ENCODE measurements at places on chromosomes 1 and 21. TPM values are rescaled to one million over a fixed set of nuclear protein-coding genes. Genes with fewer than 3 reads are reported as not detected.

GRCh38 chr1:235999259-235999925 lies 65.5 kb downstream of the NID1 start:
- peak; percentile 93 for DNase-seq

DNA sequence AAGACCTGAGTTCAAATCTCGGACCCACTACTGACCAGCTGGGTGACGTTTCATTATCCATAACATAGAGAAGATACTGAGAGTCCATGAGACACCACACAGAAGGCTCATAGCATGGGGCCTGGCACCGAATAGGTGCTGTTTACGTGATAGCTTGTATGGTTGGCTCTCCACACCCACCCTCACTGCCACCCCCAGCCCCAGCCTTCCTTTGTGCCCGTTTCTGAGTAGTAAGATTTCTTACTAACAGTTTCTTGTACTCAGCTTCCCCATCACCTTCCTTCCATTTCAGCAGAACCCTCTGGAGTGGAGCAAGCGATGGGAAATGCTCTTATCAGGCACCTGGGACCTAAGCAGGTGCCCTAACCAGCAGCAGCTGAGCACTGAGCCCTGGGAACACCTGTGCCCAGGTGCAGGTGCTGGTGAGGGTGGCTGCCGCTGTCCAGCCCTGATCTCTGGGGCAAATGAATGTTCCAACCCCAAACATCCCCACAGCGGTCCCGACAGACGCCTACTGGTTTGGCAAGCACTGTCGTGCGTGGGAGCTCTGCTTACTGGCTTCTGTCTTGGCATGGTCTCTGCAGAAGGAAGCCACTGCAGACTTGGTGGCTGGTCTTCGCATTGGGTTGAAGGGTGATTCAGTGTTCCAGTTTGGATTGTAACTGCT lies 225.4 kb downstream of the CAMTA1 start:
- no peak for DNase-seq

- DNase-seq: peak; percentile 79
Measured at GRCh38 chr1:906600-907420, 16.9 kb upstream of the SAMD11 start.

GRCh38 chr1:201631037-201631436 lies 92.1 kb downstream of the NAV1 start:
- no peak for DNase-seq

GRCh38 chr1:155226188-155226909 lies 17.9 kb downstream of the MTX1 start:
- DNase-seq: peak; percentile 84

DNA sequence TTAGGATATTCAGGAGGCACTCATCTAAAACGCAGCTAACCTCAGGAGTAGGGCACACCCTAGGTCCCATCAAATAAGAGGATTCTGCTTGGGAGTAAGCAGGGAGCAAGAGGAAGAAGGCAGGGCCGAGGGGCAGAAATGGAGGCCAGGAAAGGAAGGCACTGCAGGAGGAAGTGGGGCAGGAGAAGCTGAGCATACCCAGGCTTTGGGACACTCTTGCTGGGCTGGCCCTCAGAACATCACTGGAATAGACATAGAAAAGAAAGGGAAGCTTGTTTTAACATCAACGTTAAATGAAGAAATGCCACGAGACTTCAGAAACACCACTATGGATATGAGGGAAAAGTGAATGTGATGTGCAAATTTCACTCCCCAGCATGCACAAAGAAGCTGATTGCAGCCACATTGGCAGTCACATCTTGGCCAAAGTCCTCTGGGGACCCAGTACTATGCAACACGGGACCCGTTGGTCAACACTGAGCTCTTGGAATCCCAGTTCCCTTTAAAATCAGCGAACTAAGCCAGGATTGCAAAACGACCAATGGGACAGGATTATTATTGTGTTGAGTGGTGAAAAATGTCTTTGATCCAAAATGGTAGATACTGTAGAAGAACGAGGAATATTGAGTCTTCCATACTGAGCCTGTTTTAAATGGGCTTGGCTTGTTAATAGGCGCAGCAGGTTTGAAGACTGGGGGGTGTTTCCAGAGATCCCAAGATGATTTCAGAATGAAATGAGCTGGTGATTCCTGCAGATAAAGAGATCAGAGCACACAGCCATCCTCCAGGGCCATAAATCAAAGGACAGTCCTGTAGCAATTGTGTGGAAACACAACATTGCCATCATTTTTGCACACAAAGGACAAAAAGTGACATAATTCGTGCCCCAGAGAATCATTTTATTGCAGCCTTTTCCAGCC lies 152.4 kb downstream of the TOMM20 start:
- DNase-seq: no peak

ESPN gene
- not detected for total RNA-seq

DNA sequence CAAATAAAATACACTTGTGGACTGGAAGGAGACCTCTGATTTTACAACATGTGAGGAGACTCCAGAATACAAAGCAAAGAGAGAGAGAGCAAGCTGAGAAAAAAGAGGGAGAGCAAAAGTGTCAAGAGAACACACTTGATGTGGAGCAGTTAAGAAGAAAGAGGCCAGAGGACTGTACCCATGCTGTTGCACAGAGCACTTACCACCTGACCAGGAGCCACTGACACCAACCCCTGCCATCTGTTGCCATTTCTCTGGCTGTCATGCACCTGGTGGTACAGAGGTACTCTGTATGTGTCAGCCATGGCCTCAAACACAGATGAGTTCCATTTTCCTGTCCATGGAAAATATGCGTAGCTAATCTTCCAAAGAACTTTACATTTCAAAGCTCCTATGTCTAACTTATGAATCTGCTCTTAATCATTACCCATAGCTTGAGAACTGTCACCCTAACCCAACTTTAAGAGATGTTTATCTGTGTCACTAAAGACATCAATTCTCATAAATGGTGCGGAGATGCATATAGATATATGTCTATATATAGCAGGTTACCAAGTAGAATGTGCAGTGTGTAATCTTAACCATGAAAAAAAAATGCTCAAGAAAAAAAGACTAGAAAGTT lies 32.8 kb upstream of the ABCD3 start:
- DNase-seq: no peak

DNA sequence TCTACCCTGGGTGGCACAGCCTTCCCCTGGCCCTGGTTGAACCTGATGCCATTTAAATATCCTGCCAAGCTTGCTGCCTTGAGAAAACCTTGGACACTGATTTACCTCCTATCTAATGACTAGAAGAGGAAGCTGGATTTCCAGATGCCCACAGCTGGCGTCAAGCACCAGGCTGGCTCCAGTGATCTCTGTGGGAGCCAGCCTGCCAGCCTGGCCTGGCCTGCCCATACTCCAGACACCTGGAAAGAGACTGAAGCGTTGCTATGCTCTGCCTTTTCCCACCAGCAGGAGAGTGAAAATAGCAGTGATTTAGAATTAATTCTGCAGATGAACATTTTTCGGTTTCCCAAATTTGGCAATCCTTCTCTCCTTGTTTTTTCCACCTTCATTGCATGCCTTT lies 11.5 kb upstream of the EIF4G3 start:
- no peak for DNase-seq

RHEX gene
- not detected for total RNA-seq

DNA sequence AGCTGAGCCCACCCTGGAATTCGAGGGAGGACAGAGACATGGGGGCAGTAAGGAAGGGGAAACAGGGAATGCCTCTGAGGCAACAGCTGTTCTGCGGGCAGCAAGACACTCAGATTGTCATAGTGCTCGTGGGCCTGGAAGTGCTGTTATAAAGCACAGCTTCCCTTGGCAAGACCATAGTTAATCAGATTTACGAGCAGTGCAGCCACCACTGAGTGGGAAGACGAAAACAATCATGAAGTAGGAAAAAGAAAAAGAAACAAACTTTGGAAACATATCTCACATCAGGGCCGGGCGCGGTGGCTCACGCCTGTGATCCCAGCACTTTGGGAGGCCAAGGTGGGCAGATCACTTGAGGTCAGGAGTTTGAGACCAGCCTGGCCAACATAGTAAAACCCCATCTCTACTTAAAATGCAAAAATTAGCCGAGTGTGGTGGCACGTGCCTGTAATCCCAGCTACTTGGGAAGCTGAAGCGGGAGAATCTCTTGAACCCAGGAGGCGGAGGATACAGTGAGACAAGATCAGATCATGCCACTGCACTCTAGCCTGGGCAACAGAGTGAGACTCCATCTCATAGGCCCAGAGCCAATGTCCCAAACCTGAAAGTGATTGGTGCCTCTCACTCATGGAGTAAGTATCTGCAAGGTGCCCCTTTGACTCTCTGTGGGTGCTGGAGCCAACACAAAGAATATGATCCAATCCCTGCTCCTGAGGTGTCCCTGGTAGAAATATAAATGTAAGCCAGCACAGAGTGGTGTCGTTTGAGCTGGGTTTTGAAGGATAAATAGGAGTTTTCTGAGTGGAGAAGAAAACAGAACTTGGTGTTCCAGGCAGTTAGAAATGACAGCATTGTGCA lies 55.6 kb upstream of the GPR153 start:
- DNase-seq: no peak

DNA sequence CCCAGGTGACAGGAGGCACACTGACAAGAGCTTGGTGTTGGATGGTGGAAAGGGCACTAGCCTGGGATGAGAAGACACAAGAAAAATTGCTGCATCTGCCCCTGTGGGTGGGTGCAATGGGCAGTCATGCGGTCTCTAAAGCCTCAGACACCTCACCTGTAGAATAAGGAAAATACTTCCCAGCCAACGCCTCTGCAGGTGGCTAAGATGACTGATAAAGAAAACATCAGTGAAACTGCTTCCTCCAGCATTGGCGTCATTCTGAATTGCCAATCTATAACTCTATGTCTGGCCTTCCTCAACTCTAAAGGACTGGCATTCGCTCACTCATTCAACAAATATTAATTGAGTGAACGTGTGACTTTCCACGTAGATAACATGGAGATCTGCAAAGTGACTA lies 100.4 kb upstream of the F3 start:
- no peak for DNase-seq

DNA sequence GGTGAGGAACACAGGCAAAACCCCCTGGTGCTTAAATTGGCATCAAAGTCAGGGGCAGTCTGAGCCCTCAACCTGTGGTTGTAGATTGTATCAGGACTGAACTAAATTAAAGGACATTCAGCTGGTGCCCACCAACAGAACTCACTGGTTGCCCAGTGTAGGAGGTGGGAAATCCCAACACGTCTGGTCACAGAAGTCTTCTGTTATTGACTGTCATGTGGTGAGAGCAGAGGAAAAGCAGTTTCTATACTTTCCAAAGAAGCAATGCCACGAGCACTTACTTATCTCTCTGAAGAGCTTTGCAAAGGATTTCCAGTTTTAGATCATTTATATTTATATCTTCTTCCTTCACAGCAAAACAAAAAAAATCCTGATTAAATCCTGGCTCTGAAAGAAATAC lies 15.0 kb upstream of the ACTA1 start:
- no peak for DNase-seq
